Fibroblast of lung (primary cell): ENCODE measurements at places on chromosomes 5 and 9. TPM values are rescaled to one million over a fixed set of nuclear protein-coding genes. Genes with fewer than 3 reads are reported as not detected.

The SCGB3A1 gene
- total RNA-seq, result not detected in 2 replicates

The SLC36A2 gene
- total RNA-seq, result not detected in 2 replicates

The TOR1A gene
- total RNA-seq, result 31.1 and 31.5 TPM in 2 replicates

The OR13J1 gene
- total RNA-seq, result not detected in 2 replicates

The PCDHA11 gene
- total RNA-seq, result 0.51 and 0.66 TPM in 2 replicates

The KIF4B gene
- total RNA-seq, result under 0.01 TPM in 2 replicates

The S100Z gene
- not detected in 2 replicates for total RNA-seq
